ENCODE measurements at places on chromosomes 5 and 9.

DNA sequence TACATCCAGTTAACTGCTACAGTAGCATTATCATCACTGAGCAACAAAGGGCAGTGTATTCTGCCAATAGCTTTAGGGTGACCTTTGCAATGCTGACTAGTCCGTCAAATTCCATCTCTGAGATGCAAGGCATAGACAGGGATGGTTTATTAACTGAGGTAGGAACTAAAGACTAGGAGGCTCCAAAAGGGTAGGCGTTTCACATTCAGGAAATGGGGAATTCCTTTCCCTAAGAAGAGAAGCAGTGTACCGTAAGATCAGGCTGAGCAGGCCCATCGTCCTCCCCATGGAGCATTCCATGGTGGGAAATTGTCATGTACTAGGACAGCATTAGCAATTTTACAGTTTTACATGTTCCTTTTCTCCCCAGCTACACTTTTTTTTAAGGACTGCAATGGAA is 157.7 kb downstream of the BNC2 start:
- DNase-seq, result no peak

DNA sequence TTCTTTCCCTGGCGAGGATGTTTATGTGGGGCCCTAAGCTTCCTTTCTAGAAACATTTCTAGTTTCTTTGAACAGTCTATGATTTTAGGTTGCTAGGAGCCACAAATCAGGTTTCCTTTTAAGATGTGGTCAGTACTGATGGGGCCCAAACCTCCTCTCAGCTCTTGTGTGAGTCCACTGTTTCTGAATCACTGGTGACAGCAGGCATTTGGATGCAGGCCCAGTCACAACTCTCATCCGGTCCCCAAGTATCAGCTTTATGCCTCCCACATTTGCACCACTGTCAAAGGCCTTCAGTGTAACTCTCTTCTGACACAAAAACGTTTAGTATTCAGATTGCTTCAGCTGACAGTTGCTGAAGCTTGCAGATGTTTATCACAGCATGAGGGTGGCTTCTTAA is 7.8 kb downstream of the DMRT2 start:
- no peak for DNase-seq

- DNase-seq, result no peak
Observed at GRCh38 chr5:78512435-78512834, 136.1 kb downstream of the LHFPL2 start.

DNA sequence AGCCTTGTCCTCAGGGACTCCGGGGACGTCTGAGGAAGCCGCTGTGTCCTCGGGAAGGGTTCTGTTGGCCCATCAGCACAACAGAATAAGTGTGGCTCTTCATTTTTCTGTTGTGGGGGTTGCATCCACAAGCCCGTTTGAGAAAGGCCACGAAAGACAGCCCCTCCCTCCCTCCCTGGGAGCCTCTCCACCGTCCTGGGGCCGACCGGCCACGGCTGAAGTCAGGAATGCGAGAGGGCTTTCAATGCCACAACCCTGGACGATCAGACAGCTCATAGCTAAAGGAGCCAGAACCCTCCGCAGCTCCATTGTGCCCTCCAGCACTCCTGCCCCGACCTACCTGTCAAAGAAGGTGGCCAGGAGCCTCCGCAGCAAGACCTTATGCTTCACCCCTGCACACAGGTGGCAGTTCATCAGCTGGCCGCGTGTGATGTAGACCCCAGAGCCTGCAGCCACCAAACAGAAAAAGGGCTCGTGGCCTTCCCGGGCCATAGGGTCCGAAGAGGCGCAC is 52.4 kb upstream of the UBAC1 start:
- DNase-seq, result no peak

GRCh38 chr9:126357074-126357473 is 30.4 kb downstream of the MVB12B start:
- DNase-seq, result no peak

GRCh38 chr9:114685951-114686350 is 4.0 kb upstream of the TEX48 start:
- DNase-seq, result no peak

DNA sequence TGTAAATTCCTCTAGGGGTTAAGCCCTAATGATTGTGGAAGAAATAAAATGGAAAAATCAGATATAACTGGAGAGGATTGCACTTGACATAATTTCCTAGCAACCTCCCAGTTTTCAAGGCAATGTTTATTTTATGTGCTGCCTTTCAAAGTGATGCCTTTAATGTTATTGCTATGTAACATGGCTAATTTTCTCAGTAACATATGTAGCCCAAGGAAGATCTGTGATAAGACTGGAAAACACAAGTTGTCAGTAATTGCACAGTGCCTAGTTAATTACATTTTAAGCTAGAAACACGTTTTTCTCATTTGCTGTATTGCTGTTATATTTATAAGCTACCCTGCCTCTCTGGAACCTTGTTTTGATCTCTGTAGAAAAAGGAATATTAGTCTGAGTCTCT is 49.2 kb upstream of the KCNN2 start:
- DNase-seq, result peak; percentile 41
